ENCODE measurements at places on chromosomes 6 and 20. TPM values are rescaled to one million over a fixed set of nuclear protein-coding genes. Genes with fewer than 3 reads are reported as not detected.

Gene SLCO4A1
- 5.8 TPM for total RNA-seq

GRCh38 chr6:154767003-154767723 lies 33.9 kb downstream of the SCAF8 start:
- DNase-seq: no peak

Gene KHDC1
- total RNA-seq: not detected

- DNase-seq: no peak
Observed at GRCh38 chr20:35582131-35582530, 33.5 kb upstream of the SPAG4 start.

DNA sequence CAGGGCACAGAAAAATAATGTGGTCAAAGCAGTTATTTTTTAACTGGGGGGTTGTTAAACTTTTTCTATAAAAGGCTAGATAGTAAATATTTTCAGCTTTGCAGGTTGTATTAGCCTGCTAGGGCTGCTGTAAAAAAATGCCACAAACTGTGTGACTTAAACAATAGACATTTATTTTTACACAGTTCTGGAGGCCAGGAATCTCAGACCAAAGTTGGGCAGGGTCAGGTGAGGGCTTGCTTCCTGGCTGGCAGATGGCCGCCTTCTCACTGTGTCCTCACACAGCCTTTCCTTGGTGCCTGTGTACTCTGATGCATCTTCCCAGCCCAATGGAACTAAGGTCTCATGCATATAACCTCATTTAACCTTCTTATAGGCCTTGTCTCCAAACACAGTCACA lies 294.7 kb downstream of the PTPRT start:
- DNase-seq: no peak

GRCh38 chr6:129491436-129491835 lies 218.5 kb downstream of the ARHGAP18 start:
- DNase-seq: no peak

- DNase-seq: no peak
Observed at GRCh38 chr20:38973107-38973506, 11.0 kb downstream of the DHX35 start.

GRCh38 chr6:30685157-30686008 lies 1.1 kb downstream of the PPP1R18 start:
- no peak for DNase-seq

Measured in SJCRH30 (cell line).